ENCODE measurements at places on chromosomes 3 and 15.

DNA sequence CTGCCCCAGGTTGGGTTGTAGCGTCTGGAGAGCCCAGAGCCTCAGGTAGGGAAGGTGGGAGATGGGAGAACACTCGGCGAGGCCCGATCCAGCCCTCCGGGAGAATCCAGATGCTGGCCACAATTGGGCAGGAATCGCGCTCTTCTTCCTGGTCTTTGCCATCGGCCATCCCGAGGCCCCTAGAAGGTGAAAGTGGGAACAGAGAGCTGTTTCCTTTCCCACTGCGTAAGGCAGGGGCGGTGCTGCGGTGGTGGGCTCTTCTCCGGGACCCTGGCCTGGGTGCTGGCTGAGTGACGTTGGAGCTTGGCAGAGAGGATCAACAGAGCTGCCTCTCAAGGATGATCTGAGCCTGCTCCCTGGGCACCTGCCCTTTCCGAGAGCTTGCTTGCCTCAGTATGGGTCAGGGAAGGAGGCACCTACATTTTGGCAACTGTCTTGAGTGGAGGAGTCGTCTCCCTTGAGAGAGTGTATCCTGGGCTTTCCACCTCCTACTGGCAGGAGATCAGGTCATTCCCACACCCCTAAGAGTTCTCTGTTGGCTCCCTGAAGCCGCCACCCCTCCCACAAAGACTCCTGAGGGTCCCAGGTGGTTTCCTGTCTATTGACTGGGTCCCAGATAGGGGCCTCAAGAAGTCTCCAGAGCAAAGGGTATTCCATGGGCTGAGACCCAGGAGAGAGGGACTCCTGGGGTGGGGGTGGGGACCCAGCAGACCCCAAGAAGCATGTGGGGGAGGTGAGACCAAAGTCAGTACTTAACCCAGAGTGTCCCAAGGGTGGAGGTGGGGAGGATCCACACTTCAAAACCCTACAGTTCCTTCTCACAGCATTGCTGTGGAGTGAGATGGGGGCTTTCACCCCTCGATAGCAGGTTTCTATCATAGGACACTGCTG, 1.6 kb downstream of the C15orf39 start:
- DNase-seq: no peak

DNA sequence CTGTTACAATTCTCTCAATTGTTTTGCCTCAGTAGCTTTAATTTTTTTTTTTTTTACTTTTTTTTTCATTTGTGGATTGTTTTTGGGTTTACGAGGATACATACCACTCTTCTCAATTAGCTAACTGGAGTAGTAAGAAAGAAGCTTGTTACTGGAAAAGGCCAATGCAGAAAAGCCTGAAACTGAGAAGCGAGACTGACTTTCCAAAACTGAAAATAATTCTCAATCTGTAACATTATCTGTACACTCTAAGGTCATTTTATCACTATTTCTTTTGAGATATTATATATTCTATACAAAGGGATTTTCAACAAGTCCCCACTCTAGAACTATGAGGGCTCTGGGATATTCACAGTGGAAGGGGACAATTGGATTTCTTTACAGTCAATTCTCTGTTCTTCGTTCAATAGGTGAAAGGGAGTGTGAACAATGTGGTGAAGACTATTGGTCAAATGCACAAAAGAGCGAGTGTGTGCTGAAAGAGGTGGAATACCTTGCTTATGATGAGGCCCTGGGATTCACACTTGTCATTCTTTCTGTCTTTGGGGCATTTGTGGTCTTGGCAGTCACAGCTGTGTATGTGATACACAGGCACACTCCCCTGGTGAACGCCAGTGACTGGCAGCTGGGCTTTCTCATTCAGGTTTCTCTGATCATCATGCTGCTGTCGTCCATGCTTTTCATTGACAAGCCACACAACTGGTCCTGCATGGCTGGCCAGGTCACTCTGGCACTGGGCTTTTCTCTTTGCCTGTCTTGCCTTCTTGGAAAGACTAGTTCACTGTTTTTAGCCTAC, 83.9 kb upstream of the KCNAB1 start:
- no peak for DNase-seq

DNA sequence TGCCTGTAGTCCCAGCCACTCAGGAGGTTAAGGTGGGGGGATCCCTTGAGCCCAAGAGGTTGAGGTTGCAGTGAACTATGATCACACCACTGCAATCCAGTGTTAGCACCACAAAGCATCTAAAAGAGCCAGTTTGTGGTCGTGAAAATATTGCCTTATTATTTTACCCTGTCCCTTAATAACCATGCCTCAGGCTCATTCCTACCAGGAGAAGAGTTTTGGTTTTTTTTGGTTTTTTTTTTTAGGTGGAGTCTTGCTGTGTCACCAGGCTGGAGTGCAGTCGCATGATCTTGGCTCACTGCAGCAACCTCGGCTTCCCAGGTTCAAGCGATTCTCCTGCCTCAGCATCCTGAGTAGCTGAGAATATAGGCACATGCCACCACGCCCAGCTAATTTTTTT, 17.9 kb upstream of the AVEN start:
- no peak for DNase-seq

- DNase-seq: no peak
These were observed 19.8 kb downstream of the MEGF11 start for GRCh38 chr15:66233487-66234415.

- DNase-seq: peak; percentile 68
These were observed 519.7 kb downstream of the FOXP1 start for GRCh38 chr3:71063773-71064290.

- DNase-seq: no peak
These were observed 719.6 kb downstream of the SQOR start for GRCh38 chr15:46354443-46354842.

- no peak for DNase-seq
These were observed 12.1 kb downstream of the ARPP19 start for GRCh38 chr15:52556524-52557273.

GRCh38 chr15:67745073-67746006, 80.0 kb upstream of the SKOR1 start:
- DNase-seq: no peak

DNA sequence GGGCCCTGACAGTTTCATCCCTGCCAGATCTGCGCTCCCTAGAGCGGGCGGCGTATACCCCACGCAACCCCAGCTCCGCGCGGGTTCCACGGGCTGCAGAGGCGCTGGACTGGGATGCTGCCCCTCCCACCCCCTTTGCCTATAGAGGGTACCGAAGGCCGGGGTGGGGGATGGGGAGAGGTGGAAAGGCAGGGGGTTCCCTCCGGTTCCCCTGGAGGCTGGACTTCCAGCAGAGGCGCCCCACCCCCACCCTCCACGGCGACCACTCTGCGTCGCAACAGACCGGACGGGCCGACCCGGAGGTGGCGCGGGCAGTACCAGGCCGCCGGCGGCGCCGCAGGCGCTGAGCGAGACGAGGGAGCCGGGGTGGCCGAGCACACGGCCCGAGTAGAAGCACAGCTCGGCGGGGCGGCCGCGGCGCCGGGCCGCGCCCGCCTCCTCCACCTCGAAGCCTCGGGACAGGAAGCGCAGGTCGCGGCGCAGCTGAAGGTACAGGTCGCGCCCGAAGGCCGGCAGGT, 995 bp downstream of the ADAMTS17 start:
- no peak for DNase-seq

DNA sequence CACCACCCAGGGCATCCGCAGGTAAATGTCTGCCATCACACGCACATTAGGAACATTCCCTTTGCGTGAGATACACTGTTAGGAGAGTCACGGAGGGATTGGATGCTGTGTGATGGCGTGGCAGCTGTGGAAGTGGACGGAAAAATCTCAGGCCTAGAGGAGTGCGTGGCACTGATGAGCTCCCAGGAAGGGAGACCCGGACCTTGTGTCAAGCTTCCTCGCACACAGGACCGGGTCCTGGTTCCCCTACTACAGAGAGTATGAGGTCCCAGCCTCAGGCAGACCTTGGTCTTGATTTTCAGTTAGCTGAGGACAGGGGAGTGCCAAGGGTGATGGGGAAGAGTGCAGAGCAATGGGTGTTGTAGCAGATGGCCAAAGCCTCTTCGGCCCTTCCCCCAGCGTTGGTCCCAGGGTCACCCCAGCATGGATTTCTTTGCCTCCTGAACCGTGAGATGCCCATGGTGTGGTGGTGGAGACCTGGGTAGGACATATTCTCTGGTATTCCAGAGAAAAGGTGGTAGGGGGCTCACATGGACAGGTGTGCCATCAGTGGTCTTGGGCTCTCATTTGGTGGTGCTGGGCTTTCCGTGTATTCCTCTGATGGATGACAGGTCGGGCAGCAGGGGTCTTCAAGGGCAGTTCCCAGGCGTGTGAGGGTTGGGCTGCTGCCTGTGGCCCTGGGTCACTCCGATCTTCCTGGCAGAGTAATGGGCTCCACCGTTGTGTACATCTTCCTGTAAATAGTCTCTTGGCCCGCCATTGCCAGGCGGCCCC, 105.1 kb downstream of the SNRPN start:
- DNase-seq: no peak

DNA sequence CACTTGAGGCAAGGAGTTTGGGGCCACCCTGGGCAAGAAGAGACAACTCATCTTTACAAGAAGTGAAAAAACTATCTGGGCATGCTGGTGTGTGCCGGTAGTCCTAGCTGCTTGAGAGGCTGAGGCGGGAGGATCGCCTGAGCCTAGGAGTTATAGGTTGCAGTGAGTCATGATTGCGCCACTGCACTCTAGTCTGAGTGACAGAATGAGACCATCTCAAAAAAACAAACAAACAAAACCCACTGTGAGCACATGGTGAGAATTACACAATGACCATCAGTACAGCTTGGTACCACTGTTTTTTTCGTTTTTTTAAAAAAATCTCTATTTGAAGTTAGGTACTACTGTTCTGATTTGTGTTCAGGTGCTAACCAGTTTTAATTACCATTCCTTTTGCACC, 13.6 kb downstream of the VPS39 start:
- no peak for DNase-seq

DNA sequence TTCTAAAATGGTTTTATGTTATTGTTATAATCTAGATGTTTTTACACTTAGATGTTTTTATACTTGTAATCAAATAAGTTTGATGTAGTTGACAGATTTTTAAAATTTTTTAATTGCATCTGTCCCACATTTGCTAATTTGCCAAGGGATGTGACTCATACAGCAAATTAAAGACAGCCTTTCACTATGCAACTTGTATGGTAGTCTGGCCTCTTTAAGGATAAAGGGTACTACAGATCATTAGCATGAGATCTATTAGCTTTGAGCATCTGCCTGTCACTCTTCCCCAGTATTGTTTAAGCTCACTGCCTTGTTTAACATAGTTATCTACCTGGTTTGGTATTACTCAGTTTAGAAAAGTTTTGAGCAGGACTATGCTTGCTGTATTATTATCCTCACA, 83.0 kb downstream of the NPTN start:
- DNase-seq: no peak

DNA sequence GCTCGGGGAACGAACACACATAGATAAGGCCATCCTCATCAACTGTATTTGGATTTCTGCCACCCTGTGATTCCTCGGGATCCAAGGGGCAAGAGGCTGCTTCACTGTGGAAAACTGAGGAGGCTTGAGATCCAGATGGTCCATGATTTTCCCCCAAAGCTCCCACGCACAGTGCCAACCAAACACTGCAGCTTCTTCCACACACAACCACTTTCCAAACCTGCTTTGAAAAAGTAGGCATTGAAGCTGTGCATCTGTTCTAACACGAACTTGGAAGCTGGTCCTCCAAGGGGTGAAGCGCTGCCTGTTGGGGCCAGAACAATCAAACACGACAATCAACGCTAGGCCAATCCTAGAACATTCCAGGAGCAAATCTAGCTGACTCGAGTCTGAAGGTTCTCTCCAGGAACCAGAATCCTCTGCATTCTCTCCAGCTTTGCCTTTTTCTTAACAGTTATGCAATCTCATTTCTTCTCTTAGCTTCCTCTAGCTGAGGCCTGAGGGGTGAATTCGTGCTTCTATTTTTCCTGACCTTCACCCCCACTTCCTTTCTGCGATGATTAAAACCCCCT, 104.4 kb downstream of the LRRK1 start:
- no peak for DNase-seq

DNA sequence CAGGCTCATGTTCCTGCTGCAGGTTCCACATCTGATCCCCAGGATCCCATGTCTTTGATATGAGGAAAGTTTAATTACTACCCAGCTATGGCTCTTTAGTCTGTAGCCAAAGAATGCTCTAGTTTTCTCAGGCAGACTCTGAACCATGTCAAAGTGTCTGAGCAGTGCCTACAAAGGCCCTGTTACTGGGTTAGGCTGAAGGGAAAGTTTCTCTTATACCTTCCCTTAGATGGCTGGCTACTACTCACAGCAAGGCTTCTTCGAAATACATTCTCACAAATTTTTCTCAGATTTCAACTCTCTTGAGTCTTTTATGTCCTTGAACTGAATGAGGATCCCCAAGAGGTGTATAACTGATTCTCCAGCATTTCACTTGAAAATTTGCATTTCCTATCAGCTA, 102.4 kb downstream of the NR1D2 start:
- no peak for DNase-seq

GRCh38 chr15:65833501-65834205, 35.6 kb upstream of the RAB11A start:
- peak; percentile 30 for DNase-seq

- DNase-seq: no peak
These were observed 156.6 kb upstream of the NUDT16 start for GRCh38 chr3:131224886-131225550.

- no peak for DNase-seq
These were observed 108.5 kb downstream of the FILIP1L start for GRCh38 chr3:100005665-100006393.

DNA sequence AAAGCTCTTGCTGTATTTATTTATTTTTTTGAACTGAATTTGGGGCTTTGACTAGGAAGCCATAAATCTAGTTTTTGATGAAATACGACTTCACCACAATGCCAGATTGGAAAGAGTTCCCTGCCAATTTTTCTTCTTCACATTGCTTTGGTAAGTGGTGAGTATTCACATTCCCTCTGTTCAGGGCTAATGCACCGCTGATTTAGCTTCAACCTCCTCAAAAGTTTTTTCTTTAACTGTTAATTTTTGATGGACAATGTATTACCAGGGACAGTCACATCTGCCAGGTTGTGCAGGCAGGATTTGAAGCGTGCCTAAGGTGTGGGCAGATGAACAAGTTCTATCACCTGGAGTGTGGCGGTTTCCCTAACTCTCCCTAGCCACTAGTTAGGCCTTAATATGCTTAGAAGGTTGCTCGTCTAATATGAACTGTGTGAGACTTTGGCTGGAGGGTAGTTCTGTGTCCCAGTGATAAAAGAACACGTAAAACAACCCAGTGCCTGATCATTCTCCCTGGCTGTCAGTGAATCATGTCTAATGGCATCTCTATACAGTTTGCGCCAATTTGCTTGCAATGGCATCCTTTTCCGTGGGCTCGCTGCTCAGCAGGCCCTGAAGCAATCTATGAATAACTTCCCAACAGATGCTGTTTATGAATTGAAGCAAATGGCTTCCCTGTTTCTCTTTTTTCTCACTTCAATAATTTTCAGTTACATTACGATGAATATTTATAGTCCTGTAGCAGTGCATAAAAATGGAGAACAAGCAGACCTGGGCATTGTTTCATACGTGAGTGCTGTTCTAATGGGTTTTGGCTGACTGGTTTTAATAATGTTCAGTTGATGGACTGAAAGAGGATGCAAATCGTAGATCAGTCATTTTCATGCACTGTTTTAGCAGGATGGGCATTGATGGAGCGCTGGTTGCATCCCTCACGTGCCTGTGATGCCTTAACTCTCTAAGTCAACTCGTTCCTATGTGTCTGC, 243.2 kb upstream of the SUCLG2 start:
- no peak for DNase-seq

- DNase-seq: no peak
These were observed 56.5 kb downstream of the STT3B start for GRCh38 chr3:31589228-31589627.

GRCh38 chr15:89807689-89808088, 7.0 kb downstream of the ANPEP start:
- DNase-seq: no peak

- no peak for DNase-seq
These were observed 8.8 kb upstream of the TTBK2 start for GRCh38 chr15:42929306-42929848.

Measured in activated naive CD4-positive, alpha-beta T cell treated with anti-CD3 and anti-CD28 coated beads, Interleukin-2, amount 50 U/mL, for 16 hours (primary cell).